ENCODE measurements at places on chromosomes 1 and 21. TPM values are rescaled to one million over a fixed set of nuclear protein-coding genes. Genes with fewer than 3 reads are reported as not detected.

The COL16A1 gene
- 14.0 TPM for total RNA-seq

The KMO gene
- total RNA-seq, result 11.8 TPM

The GOLT1A gene
- total RNA-seq, result not detected

The CAMK2N1 gene
- 12.4 TPM for total RNA-seq

The ATAD3B gene
- 32.5 TPM for total RNA-seq

The KRTAP13-2 gene
- total RNA-seq, result not detected

The TFF2 gene
- not detected for total RNA-seq

The FTCD gene
- total RNA-seq, result not detected

The FBLIM1 gene
- total RNA-seq, result 62.0 TPM
